ENCODE measurements at places on chromosomes 7 and 10.

DNA sequence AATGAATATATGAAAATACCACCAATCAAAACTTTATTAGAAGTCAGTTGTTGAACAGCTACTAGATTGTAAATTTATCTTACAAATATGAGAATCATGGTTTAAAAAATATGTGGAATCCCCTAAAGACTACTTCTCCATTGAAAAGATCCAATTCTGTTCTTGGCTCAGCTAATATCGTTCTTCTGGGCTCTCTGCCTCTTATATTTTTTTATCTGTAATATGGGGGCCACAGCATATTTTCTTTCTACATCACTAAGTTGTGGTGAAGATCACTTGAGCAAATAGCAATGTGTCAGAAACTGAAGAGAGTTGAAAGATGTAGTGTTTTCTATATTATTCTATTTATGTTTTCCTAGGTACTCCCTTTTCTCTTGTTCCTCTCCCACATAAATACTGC is 198.1 kb downstream of the FZD1 start:
- no peak for DNase-seq

GRCh38 chr10:128945398-128945797 is 521.6 kb upstream of the MGMT start:
- DNase-seq = no peak

GRCh38 chr7:101828301-101829020 is 11.0 kb downstream of the CUX1 start:
- DNase-seq = no peak

- DNase-seq = no peak
Observed at GRCh38 chr7:105734233-105734632, 142.2 kb downstream of the ATXN7L1 start.

GRCh38 chr7:43647339-43647672 is 64.4 kb downstream of the STK17A start:
- DNase-seq = no peak
